Metanephros (tissue), 2 donors: ENCODE measurements at places on chromosomes 1 and 21. TPM values are rescaled to one million over a fixed set of nuclear protein-coding genes. Genes with fewer than 3 reads are reported as not detected.

SELP gene
- 6.8 TPM for total RNA-seq

C1orf141 gene
- not detected for total RNA-seq

DUSP10 gene
- 11.9 TPM for total RNA-seq

S100A7A gene
- not detected for total RNA-seq

TPR gene
- total RNA-seq = 105 TPM

ATAD3C gene
- 5.8 TPM for total RNA-seq

WNT4 gene
- total RNA-seq = 10.2 TPM

LEPR gene
- 13.5 TPM for total RNA-seq

MEX3A gene
- 29.6 TPM for total RNA-seq

PTAFR gene
- total RNA-seq = 4.8 TPM
